ENCODE measurements at places on chromosomes 7 and 10. TPM values are rescaled to one million over a fixed set of nuclear protein-coding genes. Genes with fewer than 3 reads are reported as not detected.

Gene INHBA
- 0.19 TPM for total RNA-seq

Gene ATOH7
- 0.53 TPM for total RNA-seq

GRCh38 chr7:127393368-127394058 lies 1.0 kb upstream of the ZNF800 start:
- DNase-seq = no peak
- H3K27ac ChIP-seq = peak overlapping the region; percentile 98
- no peaks in the 10 kb centered on the region for H3K36me3 ChIP-seq
- H3K4me3 ChIP-seq = peak overlapping the region; percentile 98
- no peaks in the 10 kb centered on the region for H3K27me3 ChIP-seq

DNA sequence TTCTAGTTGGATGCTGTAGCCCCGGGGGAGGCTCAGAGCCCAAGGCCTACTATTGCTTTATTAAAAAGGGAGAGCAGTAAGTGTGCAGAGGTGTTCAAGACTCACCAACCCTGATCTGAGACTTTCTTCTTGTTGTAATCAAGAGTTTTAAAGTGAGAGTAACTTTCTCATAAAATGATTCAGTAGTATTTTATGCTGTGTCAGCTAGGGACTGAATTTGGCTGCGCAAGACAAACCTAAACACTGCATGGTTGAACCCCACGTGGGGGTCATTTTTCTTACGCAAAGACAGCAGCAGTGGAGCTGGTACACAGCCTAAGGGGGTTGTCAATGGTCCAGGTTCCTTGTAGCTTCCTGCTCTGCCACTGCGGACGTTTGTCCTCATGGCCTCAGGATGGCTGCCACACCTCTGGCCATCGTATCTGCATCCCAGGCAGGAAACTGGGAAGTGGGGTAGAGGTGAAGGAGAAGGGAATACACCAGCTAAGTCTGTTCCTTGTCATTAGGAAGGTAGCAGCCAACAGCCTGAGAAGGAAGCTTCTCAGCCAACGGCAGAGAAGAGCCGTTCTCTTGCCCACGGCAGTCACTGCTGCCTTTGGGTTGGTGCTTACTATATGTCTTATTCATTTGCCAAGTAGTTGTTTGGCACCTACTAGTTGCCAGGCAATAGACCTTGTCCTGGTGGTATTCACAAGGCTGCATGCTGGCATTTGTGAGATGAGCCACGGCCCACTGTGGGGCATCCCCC lies 44.7 kb downstream of the ELFN1 start:
- no peaks in the 10 kb centered on the region for H3K36me3 ChIP-seq
- no peak overlapping the region for H3K4me3 ChIP-seq
- DNase-seq = no peak
- no peak overlapping the region for H3K27ac ChIP-seq
- H3K27me3 ChIP-seq = no peaks in the 10 kb centered on the region
- H3K4me1 ChIP-seq = no peaks in the 10 kb centered on the region

Data from colonic mucosa (tissue), 4 donors.